BJ (cell line): ENCODE measurements at places on chromosomes 3 and 15.
A peak's percentile ranks its signal among the peaks of the same experiment; 100 is the strongest.

- DNase-seq: no peak
These were observed 347.8 kb upstream of the LMCD1 start for GRCh38 chr3:8153800-8154199.

DNA sequence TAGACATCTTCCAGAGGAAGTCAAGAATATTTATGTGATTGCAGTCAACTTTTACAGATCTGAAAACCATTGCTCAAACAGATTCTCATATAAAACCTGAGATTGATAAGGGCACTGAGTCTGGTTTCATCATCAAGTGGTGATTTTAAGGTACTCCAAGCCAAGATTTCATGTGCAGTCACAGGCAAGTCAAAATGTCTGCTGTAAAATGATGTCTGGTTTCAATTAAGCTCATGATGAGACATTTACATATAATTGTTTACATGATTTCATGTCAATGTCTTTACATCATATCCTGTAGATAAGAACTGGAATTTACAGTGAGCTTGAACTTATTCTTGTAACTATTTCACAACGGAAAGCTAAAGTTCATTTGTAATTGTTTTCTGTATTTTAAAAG is 1215.5 kb downstream of the ROBO2 start:
- peak; percentile 61 for DNase-seq

- DNase-seq: no peak
These were observed 43.7 kb upstream of the TUBGCP5 start for GRCh38 chr15:23083115-23083514.

- DNase-seq: no peak
These were observed 456.1 kb downstream of the MFSD1 start for GRCh38 chr3:159257954-159258353.

DNA sequence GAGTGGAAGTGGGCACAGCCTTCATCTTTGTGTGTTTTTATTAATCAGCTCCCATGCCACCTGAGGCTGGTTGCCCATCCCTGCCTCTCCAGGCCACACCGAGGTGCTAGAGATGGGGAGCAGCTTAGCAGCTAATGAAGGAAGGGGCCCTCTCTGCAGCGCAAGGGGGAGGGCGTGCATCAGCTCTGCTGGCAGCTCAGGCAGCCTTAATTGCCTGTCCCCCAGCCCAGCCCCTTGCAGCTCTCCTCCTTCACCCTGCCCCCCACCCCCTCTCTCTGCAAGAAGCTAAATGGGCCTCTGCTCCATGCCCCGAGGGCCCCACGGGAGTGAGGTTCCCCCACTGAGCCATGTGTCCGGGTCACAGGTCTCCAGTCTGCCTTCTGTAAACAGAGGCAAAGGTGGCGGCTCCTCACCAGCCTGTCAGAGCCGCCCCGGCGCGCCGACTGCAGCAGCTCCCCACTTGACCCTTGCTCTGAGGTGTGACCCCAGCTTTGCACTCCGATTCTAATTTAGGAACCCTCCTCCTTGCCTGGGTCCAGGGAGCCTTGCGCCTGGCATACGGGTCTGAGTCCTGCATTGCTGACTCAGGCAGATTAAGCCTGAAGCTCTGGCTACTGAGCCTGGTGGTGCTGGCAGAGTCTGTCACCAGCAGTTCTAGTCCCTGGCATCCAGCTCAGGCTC is 27.9 kb upstream of the NTRK3 start:
- no peak for DNase-seq

GRCh38 chr3:147297761-147298350 is 108.5 kb downstream of the ZIC4 start:
- DNase-seq: no peak

- DNase-seq: no peak
These were observed 11.5 kb downstream of the GATA2 start for GRCh38 chr3:128481438-128481942.

- DNase-seq: no peak
These were observed 7.0 kb downstream of the GPR160 start for GRCh38 chr3:170044795-170045244.

DNA sequence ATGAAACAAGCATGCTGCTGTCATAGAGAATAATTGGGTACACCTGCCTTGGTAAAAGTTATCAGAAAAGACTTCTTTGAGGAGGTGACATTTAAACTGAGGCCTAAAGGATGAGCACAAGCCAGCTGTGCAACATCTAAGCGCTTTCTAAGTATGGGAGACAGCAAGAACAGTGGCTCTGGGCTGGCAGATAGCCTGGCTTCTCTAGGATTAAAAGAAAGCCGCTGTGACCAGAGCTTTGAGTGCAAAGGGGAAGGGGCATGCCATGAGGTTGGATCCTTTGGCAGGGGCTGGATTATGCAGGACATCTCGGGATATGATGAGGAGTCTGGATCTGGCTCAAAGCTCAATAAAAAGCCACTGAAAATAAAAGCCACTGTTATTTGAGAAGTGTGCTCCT is 99.2 kb downstream of the FBN1 start:
- DNase-seq: no peak

- no peak for DNase-seq
These were observed 54.2 kb upstream of the AMOTL2 start for GRCh38 chr3:134428401-134428800.

- DNase-seq: no peak
These were observed 570.4 kb downstream of the AGBL1 start for GRCh38 chr15:86650094-86650493.

- DNase-seq: no peak
These were observed 48.0 kb upstream of the UTS2B start for GRCh38 chr3:191378142-191378812.

- DNase-seq: no peak
These were observed 15.3 kb downstream of the ERC2 start for GRCh38 chr3:56453011-56453410.

- no peak for DNase-seq
These were observed 5.2 kb upstream of the MPI start for GRCh38 chr15:74884428-74885223.

DNA sequence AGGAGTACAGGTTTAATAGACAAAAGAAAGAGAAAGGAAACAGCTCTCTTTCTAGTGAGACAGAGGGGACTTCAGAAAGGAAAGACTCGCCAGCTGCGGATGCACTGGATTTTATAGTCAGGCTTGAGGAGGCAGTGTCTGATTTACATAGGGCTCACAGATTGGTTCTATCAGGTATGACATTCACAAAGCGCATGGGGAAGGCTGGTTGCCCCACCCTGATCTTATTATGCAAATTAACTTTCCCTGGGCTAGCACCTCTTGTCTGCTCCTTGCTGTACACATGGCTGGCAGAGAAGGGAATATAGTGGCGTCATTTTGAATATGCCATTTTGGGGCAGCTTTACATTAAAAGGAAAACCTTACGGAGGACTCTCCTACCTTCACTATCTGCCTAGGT is 938.4 kb upstream of the SEMA6D start:
- no peak for DNase-seq

GRCh38 chr3:53802256-53802880 is 43.9 kb downstream of the CHDH start:
- no peak for DNase-seq

DNA sequence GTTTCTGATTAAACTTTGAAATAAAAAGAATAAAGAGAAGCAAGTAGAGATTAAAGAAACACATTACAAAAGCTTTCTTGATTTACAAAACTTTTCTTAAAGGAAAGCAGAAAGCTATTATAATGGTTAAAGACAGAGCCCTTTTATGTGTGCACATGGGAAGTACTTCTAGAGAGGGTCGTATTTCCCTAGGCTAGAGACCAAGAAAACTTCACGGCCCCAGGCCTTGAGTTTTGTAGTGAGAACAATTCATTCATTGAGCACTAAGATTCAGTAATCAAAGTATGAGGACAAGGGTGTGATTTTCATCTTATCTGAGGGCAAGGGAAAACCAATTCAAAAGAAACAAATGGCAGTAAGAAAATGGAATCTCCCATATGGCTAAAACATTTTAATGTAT is 854.1 kb downstream of the ROBO1 start:
- DNase-seq: no peak
